ENCODE measurements at places on chromosomes 6 and 20. TPM values are rescaled to one million over a fixed set of nuclear protein-coding genes. Genes with fewer than 3 reads are reported as not detected.

TMC2 gene
- total RNA-seq: not detected

SEMG1 gene
- total RNA-seq: not detected

RSPH9 gene
- total RNA-seq: 0.74 TPM

DSE gene
- total RNA-seq: 22.4 TPM

ASF1A gene
- 14.1 TPM for total RNA-seq

BTNL2 gene
- total RNA-seq: not detected

DLL1 gene
- total RNA-seq: 0.17 TPM

PTCRA gene
- not detected for total RNA-seq

OR2B6 gene
- not detected for total RNA-seq

ADGRG6 gene
- 7.9 TPM for total RNA-seq

PACRG gene
- not detected for total RNA-seq

HLA-C gene
- 42.2 TPM for total RNA-seq

HUS1B gene
- 0.17 TPM for total RNA-seq

GLP1R gene
- total RNA-seq: not detected

SCRT2 gene
- not detected for total RNA-seq

COX4I2 gene
- total RNA-seq: not detected

EDN1 gene
- total RNA-seq: 0.15 TPM

CASS4 gene
- 2.4 TPM for total RNA-seq

GFOD1 gene
- 2.7 TPM for total RNA-seq

MLN gene
- total RNA-seq: not detected

MUC22 gene
- total RNA-seq: not detected

TOMM6 gene
- total RNA-seq: 367 TPM

TBX18 gene
- total RNA-seq: 9.4 TPM

ABHD16B gene
- total RNA-seq: not detected

TNFRSF6B gene
- 246 TPM for total RNA-seq

SYNGAP1 gene
- total RNA-seq: 4.8 TPM

COL21A1 gene
- total RNA-seq: 0.34 TPM

OR2J3 gene
- not detected for total RNA-seq

METTL24 gene
- total RNA-seq: not detected

HSPA12B gene
- 0.45 TPM for total RNA-seq

XKR7 gene
- total RNA-seq: not detected

TCP11 gene
- 0.15 TPM for total RNA-seq

ZSWIM3 gene
- total RNA-seq: 4.0 TPM

FAM83C gene
- total RNA-seq: not detected

ADGRF4 gene
- total RNA-seq: not detected

DDO gene
- 0.74 TPM for total RNA-seq

GABRR1 gene
- not detected for total RNA-seq

AGER gene
- total RNA-seq: 1.0 TPM

CDSN gene
- not detected for total RNA-seq

BMP2 gene
- 2.2 TPM for total RNA-seq

RSPH4A gene
- total RNA-seq: not detected

SLC35D3 gene
- total RNA-seq: not detected

PKIG gene
- total RNA-seq: 70.6 TPM

CPNE5 gene
- not detected for total RNA-seq

PKIB gene
- total RNA-seq: 0.59 TPM

TFAP2A gene
- not detected for total RNA-seq

KHDC1L gene
- not detected for total RNA-seq

BHLHE23 gene
- not detected for total RNA-seq

KCNK17 gene
- total RNA-seq: not detected

CPXM1 gene
- 5.6 TPM for total RNA-seq

ZNF334 gene
- 1.7 TPM for total RNA-seq

CAP2 gene
- 2.7 TPM for total RNA-seq

FNDC11 gene
- 0.50 TPM for total RNA-seq

WFDC2 gene
- not detected for total RNA-seq

SIRPD gene
- not detected for total RNA-seq

SLC17A3 gene
- not detected for total RNA-seq

RCAN2 gene
- 2.0 TPM for total RNA-seq

Data from bronchus fibroblast of lung (primary cell).